ENCODE measurements at places on chromosomes 5 and 9.

GRCh38 chr9:133576031-133576874 is 32.9 kb downstream of the FAM163B start:
- no peak for DNase-seq

DNA sequence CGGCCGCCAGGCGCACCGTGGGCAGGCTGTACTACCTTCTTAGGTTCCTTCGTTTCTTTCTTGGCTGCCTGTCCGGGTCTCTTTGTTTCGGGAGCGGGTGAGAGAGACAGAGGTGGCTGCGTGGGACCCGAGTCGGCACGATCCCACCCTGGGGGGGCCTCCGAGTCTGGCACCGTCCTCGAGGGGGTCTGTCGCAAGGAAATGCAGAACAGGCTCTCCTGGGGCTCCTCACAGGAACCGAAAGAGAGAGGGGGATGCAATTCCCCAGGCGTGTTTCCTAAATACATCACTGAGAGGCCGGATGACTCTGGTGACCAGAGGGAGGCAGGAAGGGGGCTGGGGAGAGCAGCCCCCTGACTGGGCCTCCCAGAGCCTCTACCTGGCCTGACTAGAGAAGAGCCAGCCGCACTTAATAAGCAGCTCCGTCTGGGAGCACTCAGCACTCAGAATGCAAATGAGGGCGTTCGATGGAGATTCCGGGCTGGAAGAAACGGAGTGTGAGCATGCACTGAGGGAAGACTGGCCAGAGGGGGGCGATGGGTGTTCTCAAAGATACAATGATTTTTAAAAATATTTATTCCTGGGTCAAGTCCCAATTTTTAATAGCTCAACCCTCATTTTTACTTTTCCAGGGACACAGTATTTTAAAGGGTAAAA is 11.7 kb upstream of the INPP5E start:
- DNase-seq: no peak

- no peak for DNase-seq
Observed at GRCh38 chr5:55171471-55171870, 1.5 kb downstream of the CDC20B start.

DNA sequence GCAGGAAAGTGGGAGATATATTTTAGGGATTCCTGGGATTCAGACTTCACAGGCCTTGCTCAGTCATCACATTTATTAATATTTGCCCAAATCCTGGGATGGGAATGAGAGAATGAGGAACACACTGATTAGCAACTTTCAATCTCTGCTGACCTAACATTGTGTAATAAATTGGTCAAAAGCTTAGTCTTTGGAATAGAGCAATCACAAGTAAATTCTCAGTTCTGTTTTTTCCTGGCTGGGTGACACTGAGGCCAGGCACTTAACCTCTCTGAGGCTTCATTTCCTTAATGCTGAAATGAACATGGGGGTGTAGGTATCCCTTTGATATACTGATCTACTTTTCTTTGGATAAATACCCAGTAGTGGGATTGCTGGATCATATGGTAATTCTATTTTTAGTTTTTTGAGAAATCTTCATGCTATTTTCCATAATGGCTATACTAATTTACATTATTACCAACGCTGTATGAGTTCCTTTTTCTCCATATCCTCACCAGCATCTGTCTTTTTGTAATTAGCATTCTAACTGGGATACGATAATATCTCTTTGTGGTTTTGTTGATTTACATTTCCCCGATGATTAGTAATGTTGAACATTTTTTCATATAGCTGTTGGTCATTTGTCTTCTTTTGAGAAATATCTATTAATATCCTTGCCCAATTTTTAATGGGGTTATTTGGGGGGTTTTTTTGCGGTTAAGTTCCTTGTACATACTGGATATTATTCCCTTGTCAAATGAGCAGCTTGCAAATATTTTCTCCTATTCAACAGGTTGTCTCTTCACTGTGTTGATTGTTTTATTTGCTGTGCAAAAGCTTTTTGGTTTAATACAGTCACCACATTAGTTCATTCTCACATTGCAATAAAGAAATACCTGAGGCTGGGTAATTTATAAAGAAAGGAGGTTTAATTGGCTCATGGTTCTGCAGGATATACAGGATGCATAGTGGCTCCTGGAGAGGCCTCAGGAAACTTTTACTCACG is 36.8 kb upstream of the NIPBL start:
- DNase-seq: no peak

DNA sequence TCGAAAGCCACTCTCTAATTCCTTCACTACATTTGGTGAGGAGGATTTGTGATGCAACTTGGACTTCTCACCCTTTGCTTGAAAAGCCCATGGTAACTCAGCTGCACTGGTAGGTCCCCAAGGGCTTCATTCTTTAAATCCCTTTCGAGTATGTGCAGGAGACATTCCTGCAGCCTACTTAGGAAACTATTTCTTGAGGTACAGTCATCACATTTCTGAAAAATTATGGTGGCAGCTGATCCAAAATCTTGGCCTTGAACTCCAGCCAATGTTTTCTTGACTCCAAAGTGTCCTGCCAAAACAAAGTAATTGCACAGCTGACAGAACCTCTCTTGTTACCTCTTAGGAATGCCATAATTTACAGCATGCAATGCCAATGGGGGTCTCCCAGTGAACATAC is 99.7 kb downstream of the NPR3 start:
- no peak for DNase-seq

DNA sequence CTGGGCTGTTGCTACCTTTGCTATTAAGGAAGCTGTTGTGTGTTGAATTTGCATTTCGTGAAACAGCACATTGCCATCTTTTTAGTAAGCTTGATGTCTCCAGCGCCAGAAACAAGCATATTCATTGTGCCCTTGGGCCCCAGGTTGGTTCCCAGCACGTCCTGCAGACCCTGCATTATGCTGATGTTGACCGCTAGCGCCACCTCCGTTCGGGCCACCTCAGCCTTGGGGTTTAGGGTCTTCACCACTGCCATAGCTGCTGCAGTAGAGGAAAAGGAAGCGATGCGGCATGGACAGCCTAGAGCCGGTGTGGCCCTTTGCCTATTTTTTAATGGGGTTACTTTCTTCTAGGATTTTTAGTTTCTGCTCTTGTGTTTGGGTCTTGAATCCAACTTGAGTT is 23.8 kb upstream of the OTULIN start:
- no peak for DNase-seq

- DNase-seq: no peak
Observed at GRCh38 chr9:130111786-130112537, 58.3 kb downstream of the GPR107 start.

- no peak for DNase-seq
Observed at GRCh38 chr9:125984461-125984860, 237.3 kb downstream of the PBX3 start.

DNA sequence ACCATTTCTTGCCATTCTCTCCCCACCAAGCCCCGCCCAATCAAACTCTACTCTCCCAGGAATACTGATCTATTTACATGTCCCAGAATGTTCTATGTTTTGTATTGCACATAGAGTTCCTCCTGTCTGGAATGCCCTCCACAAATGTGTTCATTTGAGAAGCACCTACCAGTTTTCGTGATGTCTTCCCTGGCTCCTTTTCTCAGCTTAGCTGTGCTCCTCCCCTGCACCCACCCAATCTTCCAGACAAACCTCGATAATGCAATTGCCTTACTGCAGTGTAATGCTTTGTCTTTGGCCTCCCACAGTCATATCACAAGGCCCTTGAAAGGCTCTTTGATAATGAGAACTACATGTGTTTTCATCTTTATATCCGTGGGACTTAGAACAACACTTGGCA is 214.5 kb upstream of the ANKRD55 start:
- DNase-seq: no peak

GRCh38 chr9:14783358-14783757 is 60.8 kb upstream of the CER1 start:
- no peak for DNase-seq

DNA sequence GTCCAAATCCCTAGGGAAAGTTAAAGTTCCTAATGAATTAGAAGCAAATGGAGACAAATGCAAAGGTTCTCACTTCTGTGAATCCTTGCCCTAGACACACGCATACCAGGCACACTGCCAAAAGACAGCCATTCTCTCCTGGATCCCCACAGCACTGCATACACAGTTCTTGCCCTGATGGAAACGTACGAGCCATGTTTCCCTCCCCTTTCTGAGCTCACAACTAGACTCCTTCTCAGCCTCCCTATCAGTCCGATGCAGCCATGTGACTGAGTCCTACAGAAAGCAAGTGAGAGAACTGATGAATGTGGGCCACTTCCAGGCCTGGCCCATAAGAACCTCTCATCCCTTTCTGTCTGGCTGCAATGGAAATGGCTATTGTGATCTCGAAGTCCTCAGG is 92.0 kb downstream of the ZNF608 start:
- DNase-seq: no peak

- no peak for DNase-seq
Observed at GRCh38 chr5:134124289-134125038, 10.0 kb downstream of the TCF7 start.

DNA sequence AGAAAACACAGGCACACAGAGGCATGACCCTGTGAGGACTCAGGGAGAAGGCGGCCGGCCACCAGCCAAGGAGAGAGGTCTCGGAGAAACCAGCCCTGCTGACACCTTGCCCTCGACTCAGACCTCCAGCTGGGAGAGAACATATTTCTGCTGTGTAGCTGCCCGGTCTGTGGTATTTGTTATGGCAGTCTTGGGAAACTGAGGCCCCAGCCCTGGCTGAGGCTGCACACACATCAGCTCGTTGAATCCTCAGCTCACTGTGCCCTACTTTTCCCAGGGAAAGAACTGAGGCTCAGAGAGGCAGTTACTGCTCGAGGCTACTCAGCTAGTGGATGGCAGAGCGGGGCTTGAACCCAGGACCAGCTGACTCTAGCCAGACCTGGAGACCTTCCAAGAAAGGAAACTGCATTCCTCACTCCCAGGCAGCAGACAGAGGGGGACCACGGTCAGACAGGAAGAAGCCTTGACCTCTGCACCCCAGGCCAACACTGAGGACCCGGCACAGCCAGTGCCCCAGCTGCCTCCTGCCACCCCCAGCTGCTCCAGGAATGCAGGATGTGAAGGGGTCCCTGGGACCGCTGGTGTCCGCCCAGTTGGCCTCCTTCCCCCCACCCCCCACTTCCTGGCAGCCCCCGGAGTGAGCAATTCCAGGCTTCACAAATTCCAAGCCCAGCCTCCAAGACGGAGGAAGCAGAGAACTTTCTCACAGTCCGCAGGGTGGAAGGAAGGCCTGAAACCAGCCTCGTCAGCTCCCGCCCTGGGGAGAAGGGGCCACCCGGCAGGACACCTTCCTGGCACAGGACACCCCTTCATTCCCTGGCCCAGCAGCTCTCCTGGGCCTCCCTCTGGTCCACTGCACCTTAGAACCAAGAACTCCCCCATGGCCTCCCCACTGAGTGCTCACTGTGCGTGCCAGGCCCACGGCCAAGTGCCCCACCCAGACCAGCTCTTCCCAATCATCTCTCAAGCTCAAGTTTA is 69.9 kb downstream of the LRSAM1 start:
- no peak for DNase-seq

GRCh38 chr5:119745976-119746375 is 116.6 kb downstream of the FAM170A start:
- no peak for DNase-seq

GRCh38 chr9:5437254-5438216 is at the start of gene PLGRKT:
Gene PLGRKT, minus strand, starts transcription at chr9:5437925. Its CDS starts 5,948 bp downstream, at chr9:5431977.
- DNase-seq: peak; percentile 79

- peak; percentile 60 for DNase-seq
Observed at GRCh38 chr5:176700239-176700847, 53.1 kb downstream of the TSPAN17 start.

- no peak for DNase-seq
Observed at GRCh38 chr5:76714751-76715485, 1.0 kb upstream of the F2R start.

- no peak for DNase-seq
Observed at GRCh38 chr5:111235635-111236034, 11.5 kb downstream of the CAMK4 start.

DNA sequence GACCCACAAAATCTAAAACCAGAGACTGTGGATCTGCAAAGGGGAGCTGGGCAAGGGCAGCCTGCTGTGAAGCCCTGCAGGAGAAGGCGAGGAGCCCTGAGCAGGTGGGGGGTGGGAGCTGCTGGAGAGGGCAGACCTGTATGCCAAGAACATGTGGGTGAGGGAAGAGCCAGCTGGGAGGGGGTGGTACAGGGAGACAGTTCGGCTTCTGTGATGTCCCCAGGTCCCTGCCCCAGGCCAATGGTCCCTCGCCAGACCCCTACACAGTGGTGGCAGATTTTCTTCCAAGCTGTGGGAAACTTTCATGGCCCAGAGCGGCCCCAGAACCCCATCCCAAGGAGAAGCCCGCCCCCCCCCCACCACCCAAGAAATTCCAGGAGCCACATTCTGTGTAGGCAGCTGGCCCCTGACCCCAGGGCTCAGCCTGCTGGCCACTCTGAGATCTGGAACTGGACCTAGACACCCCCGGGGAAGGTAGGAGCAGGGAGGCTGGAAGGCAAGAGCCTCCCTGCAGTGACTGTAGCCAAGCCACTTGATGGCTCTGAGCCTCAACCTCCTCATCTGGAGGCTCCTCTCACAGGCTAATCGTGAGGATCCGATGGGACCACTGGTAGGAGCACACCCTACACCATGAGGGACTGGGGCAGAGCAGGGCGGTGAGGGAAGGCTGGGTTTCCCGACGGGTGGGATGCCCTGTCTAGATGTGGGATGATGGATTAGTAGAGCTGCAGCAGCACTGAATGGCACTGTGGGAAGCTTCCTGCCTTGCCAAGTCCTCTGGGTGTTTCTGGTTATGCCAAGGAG is 22.6 kb upstream of the CSF1R start:
- no peak for DNase-seq

- no peak for DNase-seq
Observed at GRCh38 chr9:120284821-120285220, 295.1 kb downstream of the CDK5RAP2 start.

GRCh38 chr5:174175716-174176268 is 130.3 kb downstream of the NSG2 start:
- DNase-seq: no peak

GRCh38 chr5:143952809-143953208 is 140.8 kb downstream of the HMHB1 start:
- DNase-seq: no peak

- no peak for DNase-seq
Observed at GRCh38 chr9:126055381-126055985, 271.1 kb upstream of the MVB12B start.

GRCh38 chr5:33762859-33763258 is 128.9 kb downstream of the ADAMTS12 start:
- no peak for DNase-seq

Data from neuronal stem cell (in vitro differentiated cells).